ENCODE measurements at places on chromosomes 13 and 19. TPM values are rescaled to one million over a fixed set of nuclear protein-coding genes. Genes with fewer than 3 reads are reported as not detected.
A peak's percentile ranks its signal among the peaks of the same experiment; 100 is the strongest.

Gene PLK5
- not detected for total RNA-seq

GRCh38 chr13:62357887-62358645, 942.4 kb upstream of the PCDH20 start:
- H3K27ac ChIP-seq, result no peak overlapping the region
- H3K27me3 ChIP-seq, result no peaks in the 10 kb centered on the region
- no peak for DNase-seq
- H3K4me3 ChIP-seq, result no peak overlapping the region

GRCh38 chr13:41054212-41054877, 7.0 kb upstream of the WBP4 start:
- H3K4me1 ChIP-seq, result peaks cover 88% of the 10 kb centered on the region
- H3K4me3 ChIP-seq, result peak overlapping the region; percentile 22
- peak overlapping the region; percentile 4 for H3K27ac ChIP-seq

GRCh38 chr13:98291658-98292057, 114.6 kb upstream of the RNF113B start:
- H3K36me3 ChIP-seq, result no peaks in the 10 kb centered on the region
- no peaks in the 10 kb centered on the region for H3K27me3 ChIP-seq
- no peak overlapping the region for H3K27ac ChIP-seq

DNA sequence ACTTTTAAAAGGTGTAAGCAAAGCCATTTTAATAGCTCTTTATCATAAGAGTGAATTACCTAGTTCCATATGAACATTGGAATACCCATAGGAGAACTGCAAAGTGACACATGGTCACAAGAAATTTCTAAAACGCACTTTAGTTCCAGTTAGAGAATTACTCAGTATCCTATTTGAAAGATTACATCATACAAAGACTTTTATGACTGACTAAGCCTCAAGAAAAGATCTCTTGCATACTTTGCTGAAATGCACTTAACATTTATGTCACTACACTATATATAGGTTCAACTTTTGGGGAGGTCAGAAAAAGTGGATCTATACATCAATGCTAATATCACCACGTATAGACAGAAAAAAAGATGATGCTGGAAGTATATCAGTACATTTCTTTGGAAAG, 7.1 kb downstream of the PCDH9 start:
- H3K36me3 ChIP-seq, result no peaks in the 10 kb centered on the region
- no peak for DNase-seq
- peaks cover 4% of the 10 kb centered on the region for H3K27me3 ChIP-seq

DNA sequence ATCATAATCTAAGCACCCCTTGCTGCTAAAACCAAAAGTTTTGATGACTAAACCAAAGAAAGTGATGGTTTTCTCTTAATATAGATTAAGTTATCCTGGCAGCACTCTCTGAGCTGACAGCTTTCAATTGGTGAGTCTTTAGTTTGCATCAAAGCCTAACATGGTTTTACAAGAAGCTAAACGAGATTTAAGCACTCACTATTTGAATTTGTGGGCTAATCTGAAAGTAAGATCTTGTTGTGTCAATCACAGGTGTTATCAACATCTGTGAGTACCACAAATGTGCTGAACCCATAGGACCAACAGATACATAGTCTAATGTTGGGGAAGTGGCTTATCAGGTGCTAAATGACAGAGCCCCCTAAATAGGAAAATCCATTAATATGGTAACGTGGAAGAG, 223.9 kb downstream of the LHFPL6 start:
- H3K4me3 ChIP-seq, result no peak overlapping the region
- DNase-seq, result no peak
- H3K36me3 ChIP-seq, result no peaks in the 10 kb centered on the region
- no peaks in the 10 kb centered on the region for H3K4me1 ChIP-seq
- no peaks in the 10 kb centered on the region for H3K27me3 ChIP-seq
- H3K27ac ChIP-seq, result no peak overlapping the region
